ENCODE measurements at places on chromosomes 7 and 10.
A peak's percentile ranks its signal among the peaks of the same experiment; 100 is the strongest.

DNA sequence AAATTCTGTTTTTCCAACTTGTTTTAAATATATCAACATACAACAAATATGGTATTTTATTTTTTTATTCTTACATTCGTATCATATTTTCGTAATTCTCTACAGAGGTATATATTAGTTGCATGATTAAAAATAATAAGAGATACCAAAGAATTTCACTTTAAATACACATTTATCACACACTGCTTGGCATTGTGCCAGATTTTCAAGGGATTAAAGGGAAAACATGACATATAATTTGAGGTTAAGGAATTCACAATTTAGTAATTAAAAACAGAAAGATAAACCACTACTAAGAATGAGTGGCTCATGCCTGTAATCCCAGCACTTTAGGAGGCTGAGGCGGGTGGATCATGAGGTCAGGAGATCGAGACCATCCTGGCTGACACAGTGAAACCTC is 484.7 kb upstream of the SORCS1 start:
- no peak for DNase-seq

DNA sequence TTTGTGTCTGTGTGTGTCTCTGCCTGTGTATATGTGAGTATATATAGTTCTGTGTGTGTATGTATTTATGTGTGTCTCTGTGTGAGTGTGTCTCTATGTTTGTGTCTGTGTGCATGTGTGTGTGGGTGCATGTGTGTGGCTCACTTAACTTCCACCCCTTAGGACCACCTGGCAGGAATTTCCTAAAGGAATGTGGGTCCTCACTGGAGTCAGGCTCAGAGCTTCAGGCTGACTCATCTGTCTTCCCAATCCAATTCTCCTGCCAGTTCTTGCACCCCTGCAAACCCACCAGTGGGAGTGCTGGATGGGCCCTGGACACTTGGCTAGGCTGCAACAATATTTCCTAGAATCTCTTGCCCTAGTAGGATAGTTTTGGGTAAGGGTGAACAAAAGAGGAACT is 70.2 kb upstream of the GRB10 start:
- no peak for DNase-seq

DNA sequence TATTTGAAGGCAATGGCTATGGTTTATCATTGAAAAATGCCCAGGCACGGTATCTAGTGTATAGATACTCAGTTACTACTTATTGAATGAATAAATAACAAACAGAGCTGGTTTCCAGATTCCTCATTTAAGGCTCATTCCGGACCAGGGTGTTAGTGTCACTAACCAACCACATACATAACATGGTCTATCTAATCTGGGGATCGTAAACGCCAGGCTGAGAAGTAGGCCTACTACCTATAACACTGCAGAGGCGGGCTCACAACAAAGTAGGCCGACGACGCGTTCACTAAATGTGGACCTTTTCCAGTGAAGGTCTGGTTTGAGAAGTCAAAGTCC is 423 bp downstream of the LSM5 start:
- DNase-seq: no peak

GRCh38 chr7:8128449-8129317 is 133.3 kb downstream of the ICA1 start:
- DNase-seq: no peak

DNA sequence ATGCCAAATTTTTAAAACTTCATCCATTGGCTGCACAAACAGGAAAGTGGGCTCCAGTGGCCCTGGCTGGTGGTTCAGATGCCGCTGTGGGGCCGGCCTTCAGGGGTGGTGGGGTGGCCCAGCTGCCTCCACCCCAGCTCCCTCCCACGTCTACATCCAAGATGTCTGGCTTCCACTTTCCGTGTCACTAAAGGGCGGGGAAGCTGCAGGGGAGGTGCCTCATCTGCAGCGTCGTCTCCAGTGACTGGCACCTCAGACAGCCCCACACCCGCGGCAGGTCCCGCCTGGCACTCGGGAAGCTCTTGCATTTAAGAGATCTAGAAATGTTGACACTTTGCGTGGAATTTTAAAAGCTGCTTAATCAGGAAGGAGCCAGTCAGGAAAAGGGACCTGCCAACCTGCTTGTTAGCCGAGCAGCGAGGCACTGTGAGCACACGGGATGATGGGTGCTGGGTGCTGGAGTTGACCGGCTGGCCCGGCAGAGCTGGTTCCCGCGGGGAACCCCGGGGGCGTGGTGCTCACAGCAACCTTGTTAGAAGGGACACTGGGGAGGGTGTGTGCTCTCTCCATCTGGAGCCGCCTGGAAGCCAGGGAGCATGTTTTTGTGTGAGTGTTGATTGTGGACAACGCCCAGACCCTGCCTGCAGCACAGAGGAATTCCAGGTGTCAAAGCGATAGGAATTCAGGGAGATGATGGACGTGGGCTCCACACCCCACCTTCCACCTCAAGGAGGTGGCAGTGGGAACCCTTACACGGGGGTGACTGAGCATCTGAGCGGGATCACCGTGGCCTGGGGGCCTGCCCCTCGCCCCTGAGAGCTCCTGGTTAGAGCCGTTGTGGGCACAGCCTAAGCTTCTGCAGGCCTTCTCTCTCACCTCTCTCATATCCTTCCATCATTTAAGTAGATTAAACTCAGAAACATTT is 320.5 kb downstream of the PTPRN2 start:
- DNase-seq: no peak

GRCh38 chr10:17523917-17524316 is 69.5 kb upstream of the ST8SIA6 start:
- DNase-seq: no peak

GRCh38 chr10:102241444-102242117 is at the start of gene PITX3:
TSS of gene PITX3 (minus strand) at chr10:102241512. CDS start at chr10:102232080, 9,432 bp downstream.
- DNase-seq: peak; percentile 78

All from stimulated activated CD8-positive, alpha-beta memory T cell treated with anti-CD3 and anti-CD28 coated beads, Interleukin-7, amount 100 ng/mL, for 24 hours (primary cell).